ENCODE measurements at places on chromosomes 16 and 17.

DNA sequence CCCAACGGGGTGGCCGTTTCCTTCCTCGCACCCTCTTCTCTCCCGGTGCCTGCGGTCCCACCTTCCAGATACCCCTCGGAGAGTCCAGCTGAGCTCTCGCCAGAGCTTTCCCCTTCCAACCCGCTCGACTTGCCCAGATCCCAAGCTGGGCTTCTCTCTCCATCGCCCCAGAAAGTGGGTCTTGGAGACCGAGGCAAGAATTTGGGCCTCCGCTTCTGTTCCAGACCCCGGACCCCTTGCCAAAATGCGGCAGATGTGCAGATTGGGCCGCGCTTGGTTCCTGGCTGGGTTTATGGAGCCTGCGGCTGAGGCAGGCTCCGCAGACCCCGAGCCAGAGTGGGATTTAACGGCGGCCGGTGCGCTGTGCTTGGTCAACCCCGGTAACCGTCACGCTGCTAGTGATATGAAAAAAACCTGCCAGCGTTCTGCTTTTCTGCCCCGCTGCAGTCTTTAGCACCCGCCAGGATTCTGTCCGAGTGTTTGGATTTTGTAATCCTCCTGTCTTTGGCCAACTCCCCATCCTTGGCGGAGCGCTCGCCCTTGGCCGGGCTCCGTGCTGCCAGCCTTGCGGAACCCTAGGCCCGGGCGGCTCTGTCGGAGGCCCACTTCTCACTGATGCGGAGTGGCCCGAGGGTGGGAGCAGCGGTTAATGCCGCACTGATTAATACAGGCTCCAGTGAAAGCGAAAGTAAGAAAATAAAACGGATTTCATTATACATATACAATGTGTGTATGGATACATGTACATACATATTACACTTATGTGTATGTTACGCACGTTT is 754 bp upstream of the SLFN11 start:
- DNase-seq: peak; percentile 68

DNA sequence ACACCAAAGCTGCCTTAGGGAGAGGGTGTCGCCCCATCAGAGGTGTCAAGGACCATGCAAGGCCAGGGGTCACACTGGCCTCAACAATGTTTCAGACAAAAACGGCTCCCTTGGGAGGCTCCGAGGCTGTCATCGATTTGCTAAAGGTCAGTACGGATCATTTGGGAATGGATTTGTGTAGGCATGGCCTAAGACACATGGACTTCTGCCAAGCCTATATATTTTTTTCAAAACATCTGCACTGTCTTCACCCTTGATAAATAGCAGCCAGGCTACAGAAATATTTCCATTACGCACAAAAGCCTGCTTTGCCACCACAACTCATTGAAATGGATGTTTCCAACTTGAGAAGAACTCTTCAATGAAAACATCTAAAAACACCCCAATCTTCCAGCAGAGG is 10.3 kb downstream of the CUEDC1 start:
- DNase-seq: no peak

DNA sequence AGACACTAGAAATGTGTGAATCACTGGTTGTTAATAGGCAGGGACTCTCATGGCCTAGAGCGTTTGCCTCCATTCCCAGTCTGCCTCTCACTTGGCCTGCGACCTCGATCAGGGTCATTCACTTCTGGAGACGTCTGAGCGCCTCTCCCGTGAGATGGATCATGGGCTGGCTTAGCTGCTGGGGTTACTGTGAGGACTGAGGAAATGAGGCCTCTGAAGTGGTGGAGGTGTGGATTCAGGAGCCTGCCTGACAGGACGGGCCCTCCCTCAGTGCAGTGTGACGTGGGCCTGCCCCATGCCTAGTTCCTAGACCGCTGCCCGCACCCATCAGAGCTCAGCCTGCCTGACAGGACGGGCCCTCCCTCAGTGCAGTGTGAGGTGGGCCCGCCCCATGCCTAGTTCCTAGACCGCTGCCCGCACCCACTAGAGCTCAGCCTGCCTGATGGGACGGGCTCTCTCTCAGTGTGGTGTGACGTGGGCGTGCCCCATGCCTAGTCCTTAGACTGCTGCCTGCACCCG is 61.9 kb downstream of the BANP start:
- no peak for DNase-seq

DNA sequence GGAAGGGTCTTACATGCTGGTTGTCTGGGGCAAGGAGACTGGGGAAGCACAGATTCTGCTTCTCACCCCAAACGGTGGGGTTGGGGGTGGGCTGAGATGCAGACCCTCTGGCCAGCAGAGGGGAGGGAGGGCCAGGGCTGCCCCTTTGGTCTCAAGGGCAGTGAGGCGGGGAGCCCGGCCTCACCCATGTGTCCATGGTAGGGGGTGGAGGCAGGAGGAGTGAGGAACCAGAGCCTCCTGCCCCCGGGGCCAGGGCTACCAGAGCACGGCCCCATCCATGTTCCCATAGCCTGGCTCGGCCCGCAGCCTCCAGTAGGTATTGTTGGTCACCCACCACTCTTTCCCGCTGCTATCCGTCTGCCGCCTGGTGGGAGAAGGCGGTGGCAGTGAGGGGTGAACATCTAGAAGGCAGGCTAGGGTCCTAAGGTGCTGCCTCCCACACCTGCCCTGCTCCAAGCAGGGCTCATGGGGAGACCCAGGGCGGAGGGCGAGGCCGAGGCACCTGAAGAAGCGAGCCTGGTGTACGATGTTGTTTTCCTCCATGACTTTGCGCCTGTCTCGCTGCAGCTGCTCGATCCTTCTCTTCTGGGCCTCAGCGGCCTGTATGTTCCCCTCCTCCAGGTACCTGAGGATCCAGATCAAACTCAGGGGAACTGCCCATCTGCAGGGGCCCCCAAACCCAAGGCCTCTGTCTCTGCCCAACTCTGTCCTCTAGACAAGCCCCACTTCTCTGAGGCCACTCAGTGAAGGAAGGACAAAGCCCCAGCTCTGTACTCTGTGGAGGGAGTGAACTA is 13.4 kb downstream of the OSBPL7 start:
- no peak for DNase-seq

DNA sequence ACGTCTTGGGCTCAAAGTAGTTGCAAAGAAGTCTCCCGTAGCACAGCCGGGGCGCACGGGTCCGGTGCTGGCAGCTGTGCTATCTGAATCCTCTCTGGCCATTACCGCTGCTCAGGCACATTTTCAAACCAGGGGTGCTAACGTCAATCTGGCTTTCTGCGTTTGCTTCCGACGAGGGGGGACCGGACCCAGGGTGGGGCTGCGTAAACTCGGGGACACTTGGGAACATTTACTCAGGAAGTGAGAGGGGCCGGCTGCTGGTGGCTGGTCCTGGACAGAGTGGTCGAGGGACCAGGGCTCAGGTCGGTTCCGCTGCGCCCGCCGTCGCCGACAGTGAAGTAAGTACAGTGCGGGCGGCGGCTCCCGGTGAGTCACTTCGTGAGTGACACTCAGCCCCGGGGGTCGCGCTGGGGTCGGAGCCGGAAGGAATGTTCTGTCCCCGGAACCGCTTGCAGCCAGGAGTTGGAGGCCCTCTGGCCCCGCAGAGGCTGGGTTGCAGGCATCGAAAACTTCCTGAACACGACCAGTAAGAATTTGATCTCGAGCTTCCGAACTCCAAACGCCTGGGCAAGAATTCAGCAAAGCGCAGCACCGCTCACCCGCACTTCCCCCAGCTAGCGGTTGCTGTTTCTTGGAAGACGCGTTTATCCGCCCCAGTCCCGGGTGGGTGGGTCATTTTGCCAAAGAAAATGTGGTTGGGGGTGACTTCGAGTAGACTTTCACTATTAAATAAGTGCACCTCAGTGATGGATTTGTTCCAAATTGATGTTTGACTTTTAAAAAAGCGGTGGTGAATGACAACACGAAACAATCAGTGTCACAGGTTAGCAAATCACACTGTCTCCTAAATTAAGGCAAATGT is 1.4 kb upstream of the HS3ST3B1 start:
- no peak for DNase-seq

GRCh38 chr16:3214904-3215600 is 19.9 kb downstream of the ZNF200 start:
- no peak for DNase-seq

- no peak for DNase-seq
Measured at GRCh38 chr16:77439106-77439505, 4.3 kb upstream of the ADAMTS18 start.

DNA sequence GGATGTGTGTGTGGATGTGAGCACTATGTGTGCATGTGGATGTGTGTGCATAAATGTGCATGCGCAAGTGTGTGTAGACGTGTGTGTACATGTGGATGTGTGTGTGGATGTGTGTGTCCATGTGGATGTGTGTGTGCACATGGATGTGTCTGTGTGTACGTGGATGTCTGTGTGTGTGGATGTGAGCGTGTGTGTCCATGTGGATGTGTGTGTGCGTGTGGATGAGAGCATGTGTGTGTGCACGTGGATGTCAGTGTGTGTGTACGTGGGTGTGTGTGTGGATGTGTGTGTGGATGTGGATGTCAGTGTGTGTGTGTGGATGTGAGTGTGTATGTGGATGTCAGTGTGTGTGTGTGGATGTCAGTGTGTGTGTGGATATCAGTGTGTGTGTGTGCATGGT is 63.6 kb upstream of the DOC2B start:
- DNase-seq: no peak

- no peak for DNase-seq
Measured at GRCh38 chr16:73347500-73348375, 299.8 kb upstream of the ZFHX3 start.

DNA sequence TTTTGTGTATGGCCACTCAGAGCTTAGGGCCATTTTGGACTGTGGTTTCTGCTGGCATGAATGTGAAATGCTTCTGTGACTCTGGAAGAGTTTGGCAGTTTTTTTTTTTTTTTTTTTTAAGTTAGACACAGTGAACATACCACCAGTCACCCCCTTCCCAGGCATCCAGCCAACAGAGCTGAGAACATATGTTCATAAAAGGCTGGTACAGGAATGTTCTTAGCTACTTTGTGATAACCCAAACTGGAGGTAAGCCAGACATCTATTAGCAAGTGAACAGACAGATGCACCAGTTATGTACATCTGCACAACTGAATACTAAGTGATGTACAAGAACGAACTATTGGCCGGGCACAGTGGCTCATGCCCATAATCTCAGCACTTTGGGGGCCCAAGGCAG is 92.7 kb downstream of the ABCC1 start:
- DNase-seq: no peak

DNA sequence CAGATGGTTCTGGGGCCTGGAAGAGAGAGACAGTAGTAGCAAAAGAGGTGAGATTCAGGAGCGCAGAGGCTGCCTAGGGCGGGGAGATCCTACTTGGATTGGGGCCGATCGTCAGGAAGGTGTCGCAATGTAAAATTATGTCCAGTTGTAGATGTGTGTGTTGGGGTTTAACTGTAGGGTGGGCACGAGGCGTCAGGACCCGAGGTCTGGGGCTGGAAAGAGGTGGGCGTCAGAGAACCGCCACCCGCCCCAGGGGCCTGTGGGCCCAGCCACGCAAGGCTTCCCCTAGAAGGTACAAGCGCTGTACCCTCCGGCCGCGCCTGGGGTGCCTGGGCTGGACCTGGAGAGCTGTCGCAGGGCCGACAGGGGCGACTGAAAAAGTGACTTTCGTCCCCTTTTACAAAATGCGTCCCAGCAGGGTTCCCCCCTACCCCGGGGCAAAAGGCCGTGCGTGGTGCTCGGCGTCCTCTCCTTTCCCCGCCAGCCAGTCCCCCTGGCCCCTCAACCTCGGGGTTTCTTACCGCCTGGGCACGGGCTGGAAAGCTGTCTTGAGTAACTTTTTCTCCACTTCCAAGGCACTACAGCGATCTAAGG is 2.8 kb downstream of the IRX3 start:
- no peak for DNase-seq

GRCh38 chr16:22659933-22660332 is 149.2 kb downstream of the NPIPB5 start:
- DNase-seq: no peak

GRCh38 chr16:63776034-63776433 is 1345.8 kb downstream of the CDH11 start:
- DNase-seq: no peak

DNA sequence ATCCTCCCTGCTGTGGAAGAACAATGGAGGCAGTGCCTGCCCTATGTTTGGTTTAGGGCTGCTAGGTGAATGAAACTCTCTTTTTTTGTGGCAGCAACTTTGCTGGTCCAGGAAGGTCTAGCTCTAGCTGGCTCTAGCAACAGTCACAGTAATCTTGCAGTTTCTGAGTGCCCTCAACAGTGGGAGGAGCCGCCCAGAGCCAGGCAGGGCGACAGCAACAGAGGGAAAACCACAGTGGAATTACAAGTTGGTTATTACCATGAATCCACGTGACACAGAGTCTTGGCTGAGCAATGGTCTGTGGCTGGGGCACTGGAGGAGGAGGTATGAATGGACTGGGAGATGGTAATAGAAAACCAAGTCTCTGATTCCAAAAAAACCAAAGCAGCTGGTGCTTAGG is 10.3 kb downstream of the HSPB9 start:
- peak; percentile 50 for DNase-seq

GRCh38 chr17:20073055-20073979 is 64.2 kb downstream of the SPECC1 start:
- DNase-seq: no peak

GRCh38 chr16:12802661-12803060 is 1.0 kb downstream of the CPPED1 start:
- DNase-seq: no peak

DNA sequence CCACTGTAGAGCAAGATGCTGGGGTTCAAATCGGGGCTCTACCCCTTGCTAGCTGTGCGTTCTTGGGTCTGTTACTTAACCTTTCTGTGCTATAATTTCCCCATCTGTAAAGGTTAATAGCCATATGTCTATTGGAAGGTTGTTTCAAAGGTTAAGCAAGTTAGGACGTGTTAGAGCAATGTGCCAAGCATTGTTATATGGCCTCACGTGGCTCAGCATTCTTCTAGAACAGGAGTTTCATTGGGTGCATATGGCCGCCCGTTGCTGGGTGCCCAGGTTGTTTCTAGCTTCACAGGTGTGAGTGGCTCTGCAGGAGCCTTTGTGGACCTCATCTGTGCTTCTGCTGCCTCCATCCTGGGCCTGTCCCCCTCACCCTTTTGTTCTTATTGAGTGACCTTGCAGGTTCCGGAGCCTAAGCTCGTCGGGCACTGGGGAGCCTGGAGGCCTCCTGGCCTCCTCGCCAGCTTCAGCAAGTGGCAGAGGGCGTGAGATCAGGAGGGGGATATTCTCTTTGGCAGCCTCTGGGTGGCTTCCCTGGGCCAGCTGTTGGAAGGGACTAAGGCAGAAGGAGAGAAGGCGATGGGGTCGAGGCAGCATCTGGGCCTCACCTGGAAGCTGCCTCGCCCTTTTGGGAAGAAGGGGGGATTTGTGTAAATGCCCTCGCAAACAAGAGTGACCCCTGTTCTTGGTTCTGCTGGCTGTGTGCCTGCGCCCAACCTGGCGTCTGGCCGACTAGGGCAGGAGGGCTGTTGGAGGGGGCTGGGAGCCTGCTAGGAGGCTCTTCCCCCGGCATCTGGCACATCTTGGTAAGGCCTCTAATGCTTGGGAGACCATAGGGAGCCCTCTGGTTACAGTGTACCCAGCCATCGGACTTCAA is 80.2 kb upstream of the CIBAR2 start:
- DNase-seq: no peak

GRCh38 chr17:63550817-63551639 is 751 bp downstream of the DCAF7 start:
- peak; percentile 29 for DNase-seq

DNA sequence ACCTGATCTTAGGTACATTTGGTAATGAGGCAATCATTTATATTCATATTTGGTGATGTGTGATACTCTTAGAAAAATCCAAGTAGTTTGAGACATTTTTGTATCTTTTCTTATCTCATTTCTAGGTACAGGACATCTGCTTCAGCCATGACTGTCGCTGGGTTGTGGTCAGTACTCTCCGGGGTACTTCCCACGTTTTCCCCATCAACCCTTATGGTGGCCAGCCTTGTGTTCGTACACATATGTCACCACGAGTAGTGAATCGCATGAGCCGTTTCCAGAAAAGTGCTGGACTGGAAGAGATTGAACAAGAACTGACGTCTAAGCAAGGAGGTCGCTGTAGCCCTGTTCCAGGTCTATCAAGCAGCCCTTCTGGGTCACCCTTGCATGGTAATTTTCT is 312.2 kb downstream of the BCAS3 start:
- no peak for DNase-seq
